ENCODE measurements at places on chromosomes 4 and X. TPM values are rescaled to one million over a fixed set of nuclear protein-coding genes. Genes with fewer than 3 reads are reported as not detected.

Gene RBMX
- 89.8 TPM for total RNA-seq

Gene ENPEP
- 4.7 TPM for total RNA-seq

Gene CTAG2
- not detected for total RNA-seq

Gene OTUD4
- total RNA-seq: 33.1 TPM

Gene SCRG1
- total RNA-seq: 3.6 TPM

Gene TMEM156
- total RNA-seq: not detected

Gene RAB9B
- total RNA-seq: 0.91 TPM

Gene GABRG1
- total RNA-seq: not detected

Gene CHRDL1
- total RNA-seq: 0.03 TPM

Gene SLC6A14
- not detected for total RNA-seq

Gene SPACA5
- total RNA-seq: not detected

Gene GYPE
- 2.1 TPM for total RNA-seq

Gene AFM
- total RNA-seq: not detected

Gene NOCT
- 44.0 TPM for total RNA-seq
